NCI-H187 treated with DMSO at 0.1 percent for 48 hours (cell line): ENCODE measurements at places on chromosomes 5 and 9.

- DNase-seq, result no peak
Measured at GRCh38 chr9:84296146-84296843, 44.3 kb downstream of the SLC28A3 start.

GRCh38 chr5:68661237-68661636, 432.6 kb upstream of the SLC30A5 start:
- DNase-seq, result no peak

DNA sequence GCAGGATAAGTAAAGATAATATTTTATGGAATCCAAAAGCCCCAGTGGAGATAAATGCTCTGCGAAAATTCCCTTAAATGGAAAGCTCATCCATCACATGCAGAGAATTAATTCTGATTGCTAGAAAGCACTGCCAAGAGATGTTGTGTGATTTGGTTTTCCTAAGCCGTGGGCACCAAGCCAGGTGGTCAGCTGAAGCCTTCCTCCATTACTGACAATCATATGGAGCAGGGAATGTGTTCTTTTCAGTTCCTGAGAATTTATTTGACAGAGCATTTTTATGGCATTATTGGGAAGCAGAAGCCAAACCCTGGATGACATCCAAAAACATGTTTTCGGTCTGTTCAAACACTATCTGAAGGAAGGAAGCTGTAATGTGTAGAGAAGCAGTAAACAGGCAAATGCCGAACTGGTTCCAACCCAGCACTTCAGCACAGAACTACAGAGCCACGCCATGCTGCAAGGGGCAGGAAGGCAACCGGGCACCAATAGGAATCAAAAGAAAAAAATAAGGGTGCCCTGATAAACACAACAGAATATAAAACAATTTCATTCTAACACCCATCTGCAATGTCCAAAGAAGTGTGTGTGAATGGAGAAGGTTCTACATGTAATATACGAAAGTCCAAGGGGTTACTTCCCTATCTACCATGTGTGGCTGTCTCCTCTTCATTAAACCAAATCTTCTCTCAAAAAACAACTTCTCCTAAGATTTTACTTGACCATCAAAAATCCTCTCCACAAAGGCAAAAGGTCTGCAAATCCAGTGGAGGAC, 12.3 kb downstream of the ARSB start:
- DNase-seq, result no peak

GRCh38 chr9:91939978-91940377, 10.1 kb downstream of the ROR2 start:
- DNase-seq, result no peak

- no peak for DNase-seq
Measured at GRCh38 chr5:1174122-1174936, 27.1 kb upstream of the SLC6A19 start.

- DNase-seq, result no peak
Measured at GRCh38 chr5:100595152-100595811, 60.1 kb downstream of the FAM174A start.

GRCh38 chr5:132205385-132206125, 22.1 kb downstream of the P4HA2 start:
- no peak for DNase-seq

DNA sequence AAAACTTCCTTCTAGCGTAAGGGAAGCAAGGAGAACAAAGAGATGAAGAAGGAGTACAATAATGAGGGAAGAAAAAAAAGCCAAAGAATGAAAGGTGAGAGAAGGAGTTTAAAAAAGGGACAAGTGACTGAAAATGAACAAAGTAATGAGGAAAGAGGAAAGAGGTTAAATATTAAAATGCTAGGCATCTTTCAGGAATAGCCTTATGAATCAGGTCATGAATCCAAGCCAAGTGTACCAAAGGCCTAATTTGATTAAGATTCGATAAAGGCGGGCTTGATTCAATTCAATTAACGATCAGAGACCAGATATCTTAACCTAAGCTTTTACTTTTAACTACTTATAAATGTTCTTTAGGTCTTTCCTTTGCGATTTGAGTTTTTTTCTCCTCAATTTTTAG, 141.8 kb upstream of the GNA14 start:
- no peak for DNase-seq

DNA sequence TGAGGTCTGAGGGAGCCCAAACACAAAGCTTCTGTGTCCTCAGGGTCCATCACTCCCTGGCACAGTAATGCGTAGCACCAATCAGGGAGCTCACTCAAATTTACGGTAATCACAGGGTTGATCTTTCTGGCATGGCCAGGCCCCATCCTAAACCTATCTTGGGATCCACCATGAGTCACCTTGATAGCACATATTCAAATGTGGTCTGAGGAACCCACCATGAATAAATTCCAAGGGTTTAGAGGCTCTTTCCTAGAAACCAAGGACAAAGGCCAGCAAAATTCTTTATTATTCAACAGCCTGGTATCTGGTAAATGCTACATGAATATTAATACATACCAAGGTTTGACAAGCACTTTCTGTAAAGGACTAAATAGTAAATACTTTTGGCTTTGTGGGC, 254.5 kb downstream of the TLR4 start:
- no peak for DNase-seq

GRCh38 chr5:170874017-170874416, 12.2 kb downstream of the RANBP17 start:
- DNase-seq, result no peak

DNA sequence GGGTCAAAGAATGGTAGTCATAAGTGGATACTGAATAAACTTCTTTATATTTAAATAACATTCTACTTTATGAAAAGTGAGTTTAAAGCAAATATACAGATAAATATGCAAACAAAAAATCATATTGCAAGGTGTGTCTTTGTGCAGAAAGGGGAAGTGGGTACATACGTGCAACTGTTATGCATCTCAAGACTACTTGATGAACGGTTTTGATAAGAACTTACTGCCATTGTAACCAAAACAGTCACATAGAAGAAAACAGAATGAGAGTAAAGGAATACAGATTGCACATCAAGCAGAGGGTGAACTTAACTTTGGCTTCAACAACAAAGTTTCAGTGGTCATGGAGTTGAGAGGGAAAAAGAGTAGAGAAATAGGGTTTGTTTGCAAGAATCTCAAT, 9.9 kb downstream of the CAMK4 start:
- DNase-seq, result no peak

DNA sequence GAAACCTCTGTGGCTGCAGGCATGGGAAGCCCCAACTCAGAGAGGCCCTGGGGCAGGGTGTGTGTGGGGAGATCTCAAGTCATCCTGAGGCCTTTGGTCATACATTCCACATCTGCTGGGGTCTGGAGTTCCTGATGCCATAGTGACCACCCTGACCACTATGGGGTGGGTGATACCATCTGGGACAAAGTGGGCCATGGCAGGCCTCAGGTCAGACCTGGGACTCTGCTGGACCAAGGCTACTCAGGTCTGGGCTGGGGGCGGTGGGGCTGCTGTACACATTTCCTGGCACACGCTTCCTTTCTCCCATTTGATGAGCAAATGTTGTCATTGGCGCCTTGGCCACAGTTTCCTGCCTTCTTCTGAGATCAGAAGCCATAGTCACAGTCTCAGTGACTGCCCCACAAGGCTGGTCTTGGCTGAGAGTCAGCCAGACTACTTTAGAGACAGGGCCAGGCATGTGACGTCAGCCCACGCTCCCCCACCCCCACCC, 15.1 kb upstream of the ACSL6 start:
- DNase-seq, result no peak

DNA sequence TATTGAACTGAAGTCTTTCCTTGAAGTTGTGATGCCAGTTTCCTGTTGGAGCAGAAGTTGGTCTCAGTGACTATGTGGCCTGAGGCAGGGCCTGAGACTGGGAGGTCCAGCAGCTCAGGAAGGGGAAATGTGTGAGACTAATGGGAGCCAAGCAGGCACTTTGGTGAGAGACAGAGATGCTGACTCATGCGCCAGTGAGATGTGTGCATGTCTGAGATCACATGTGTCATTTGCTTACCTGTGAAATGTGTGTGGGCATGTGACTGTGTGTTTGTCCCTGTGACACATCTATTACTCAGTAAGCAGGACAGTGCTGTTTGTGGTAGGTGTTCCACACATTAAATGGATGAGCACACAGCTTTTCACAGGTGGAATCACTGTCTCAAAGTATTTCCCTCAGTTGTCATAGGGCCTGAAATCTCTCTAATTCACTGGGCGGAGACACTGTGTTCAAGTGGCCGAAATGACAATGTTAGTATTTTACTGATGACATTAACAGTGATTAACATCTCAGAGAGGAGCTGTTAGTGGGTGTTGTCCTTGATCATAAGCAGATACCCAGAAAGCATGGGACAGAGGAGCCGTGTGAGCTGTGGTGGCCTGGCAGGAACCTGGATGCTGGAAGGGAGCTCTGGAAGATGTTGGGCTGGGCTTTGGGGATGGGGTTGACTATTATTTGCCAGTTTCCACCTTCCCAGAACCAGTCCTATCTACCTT, 7.4 kb downstream of the NPR2 start:
- DNase-seq, result no peak

DNA sequence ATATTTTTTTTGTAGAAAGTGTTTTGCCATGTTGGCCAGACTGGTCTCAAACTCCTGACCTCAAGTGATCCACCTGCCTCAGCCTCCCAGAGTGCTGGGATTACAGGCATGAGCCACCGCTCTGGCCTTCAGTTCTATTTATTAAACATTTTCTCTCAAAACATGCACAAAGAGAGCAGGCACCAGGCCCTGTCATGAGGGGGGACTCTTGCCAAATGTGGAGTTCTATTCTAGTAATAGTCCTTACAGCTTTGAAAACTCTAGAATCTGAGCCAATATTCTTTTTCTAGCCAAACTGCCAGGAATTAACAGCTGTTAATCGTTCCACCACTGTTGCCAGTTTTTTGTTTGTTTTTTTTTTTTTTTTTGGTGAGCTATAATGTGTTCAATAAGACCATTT, 124.6 kb downstream of the TARS1 start:
- no peak for DNase-seq

DNA sequence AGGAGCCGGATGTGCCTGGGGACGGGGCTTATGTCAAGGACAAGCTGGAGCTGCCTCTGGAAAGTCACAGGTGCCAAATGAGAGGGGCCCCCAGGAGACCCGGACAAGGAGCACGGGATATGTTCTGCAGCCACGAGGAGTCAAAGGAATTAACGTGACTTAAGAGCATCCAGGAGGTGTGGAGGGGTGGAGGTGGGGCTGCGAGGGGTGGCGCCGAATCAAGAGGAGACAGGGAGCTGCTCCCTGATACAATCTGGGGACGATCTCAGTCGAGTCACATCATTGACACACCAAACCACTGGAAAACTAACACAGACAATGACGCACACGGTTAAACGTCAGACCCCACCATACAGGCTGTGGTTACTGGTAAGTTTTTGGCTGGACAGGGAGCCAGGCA, 10.4 kb downstream of the CCDC127 start:
- DNase-seq, result no peak

- no peak for DNase-seq
Measured at GRCh38 chr5:134510970-134511795, 14.3 kb upstream of the JADE2 start.

DNA sequence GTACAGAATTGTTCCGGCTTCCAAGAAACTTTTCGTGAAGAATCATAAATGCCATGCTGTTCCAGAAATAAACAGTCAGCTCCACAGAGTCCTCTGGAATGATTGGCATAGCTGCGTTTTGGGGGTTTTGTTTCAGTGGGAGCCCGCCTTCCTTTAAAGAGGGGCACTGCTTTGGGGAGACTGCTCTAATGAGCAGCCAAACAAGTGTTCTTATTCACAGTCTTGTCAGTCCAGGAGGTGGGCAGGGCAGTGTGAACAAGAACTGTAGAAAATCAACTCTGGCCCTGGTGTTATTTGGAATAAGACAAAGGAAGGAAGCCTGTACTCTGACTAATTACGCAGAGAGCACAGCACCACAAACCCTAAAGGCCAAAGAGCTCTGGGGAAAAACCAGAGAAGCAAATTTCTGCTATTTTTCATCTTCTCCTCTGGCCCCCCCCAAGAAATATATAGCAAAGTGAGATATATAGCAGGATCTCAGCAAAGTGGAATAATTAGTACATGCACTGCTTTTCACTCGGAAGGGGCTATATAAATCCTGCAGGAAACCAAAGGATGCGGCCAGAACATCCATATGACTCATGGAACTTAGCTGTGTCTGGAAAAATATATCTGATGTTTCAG, 92.9 kb downstream of the GLDC start:
- no peak for DNase-seq

DNA sequence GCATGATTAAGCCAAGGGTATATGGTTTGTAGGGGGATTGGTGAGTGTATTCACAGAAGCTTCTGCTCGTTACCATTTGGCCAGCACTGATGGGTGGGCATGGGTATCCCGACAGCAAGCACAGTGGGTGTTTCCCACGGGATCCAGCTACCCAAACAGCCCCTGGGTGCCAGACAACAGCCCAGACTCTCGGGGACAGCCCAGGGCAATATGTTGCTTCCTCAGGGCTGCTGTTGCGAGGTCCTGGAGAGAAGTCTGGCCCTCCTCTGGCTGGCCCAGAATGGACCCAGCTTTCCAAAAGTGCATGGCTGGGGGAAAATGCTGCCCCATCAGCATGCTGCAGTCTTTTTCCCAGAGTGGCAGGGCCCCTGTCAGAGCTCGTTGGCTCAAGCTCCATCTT, 247.0 kb downstream of the IRX1 start:
- DNase-seq, result no peak

GRCh38 chr9:17165764-17166163, 30.9 kb downstream of the CNTLN start:
- DNase-seq, result no peak

GRCh38 chr5:21058289-21058688, 1070.3 kb upstream of the CDH18 start:
- no peak for DNase-seq

GRCh38 chr9:12735665-12736064, 39.2 kb upstream of the LURAP1L start:
- no peak for DNase-seq

GRCh38 chr9:131693651-131694597, 46.0 kb downstream of the RAPGEF1 start:
- no peak for DNase-seq

- no peak for DNase-seq
Measured at GRCh38 chr5:132387640-132388117, 18.2 kb downstream of the SLC22A5 start.

- DNase-seq, result no peak
Measured at GRCh38 chr9:72984226-72984947, 31.5 kb upstream of the ALDH1A1 start.
